ENCODE measurements at places on chromosomes 3 and 15.
A peak's percentile ranks its signal among the peaks of the same experiment; 100 is the strongest.

- no peak for DNase-seq
Measured at GRCh38 chr3:31157047-31157694, 262.7 kb upstream of the GADL1 start.

DNA sequence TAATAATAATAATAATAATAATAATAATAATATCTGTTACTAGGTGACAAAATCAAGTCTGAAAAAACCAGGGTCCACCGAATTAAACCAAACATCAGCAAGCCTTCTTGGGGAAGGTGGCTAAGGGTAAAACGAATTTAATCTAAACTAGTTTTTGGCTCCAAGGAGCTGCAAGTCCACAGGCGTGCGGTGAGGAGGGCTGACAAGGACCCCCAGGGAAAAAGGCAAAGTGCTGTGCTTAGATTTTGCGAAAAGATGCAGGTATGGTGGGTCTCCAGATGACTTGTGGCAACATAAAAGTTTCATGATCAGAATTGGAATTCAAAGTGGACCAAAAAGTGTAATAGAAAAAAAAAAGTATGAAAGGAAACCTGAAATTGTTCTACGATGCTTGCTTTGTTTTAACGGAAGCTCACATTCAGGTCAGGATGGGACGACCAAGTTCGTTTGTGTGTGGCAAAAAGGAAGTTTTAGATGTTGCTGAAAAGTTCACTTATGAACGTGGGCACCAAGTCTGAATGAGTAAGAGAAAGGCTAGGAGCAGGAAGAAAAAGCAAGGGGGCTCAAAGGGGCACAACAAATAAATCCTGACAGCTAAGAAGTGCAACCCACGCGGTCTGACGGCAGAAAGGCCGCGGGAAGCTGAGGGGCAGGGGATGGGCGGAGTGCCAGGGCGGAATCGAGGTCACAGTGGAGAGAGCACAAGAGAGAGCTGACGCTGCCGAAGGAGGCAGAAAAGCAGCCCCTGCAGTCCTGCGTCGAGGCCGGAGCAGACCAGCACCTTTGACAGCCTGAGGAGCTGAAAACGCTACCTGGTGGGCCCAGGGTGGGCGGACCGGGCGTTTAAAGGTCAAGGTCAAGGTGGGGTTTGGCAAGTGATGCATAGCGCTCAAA lies 1.1 kb downstream of the WDR82 start:
- peak; percentile 54 for DNase-seq

DNA sequence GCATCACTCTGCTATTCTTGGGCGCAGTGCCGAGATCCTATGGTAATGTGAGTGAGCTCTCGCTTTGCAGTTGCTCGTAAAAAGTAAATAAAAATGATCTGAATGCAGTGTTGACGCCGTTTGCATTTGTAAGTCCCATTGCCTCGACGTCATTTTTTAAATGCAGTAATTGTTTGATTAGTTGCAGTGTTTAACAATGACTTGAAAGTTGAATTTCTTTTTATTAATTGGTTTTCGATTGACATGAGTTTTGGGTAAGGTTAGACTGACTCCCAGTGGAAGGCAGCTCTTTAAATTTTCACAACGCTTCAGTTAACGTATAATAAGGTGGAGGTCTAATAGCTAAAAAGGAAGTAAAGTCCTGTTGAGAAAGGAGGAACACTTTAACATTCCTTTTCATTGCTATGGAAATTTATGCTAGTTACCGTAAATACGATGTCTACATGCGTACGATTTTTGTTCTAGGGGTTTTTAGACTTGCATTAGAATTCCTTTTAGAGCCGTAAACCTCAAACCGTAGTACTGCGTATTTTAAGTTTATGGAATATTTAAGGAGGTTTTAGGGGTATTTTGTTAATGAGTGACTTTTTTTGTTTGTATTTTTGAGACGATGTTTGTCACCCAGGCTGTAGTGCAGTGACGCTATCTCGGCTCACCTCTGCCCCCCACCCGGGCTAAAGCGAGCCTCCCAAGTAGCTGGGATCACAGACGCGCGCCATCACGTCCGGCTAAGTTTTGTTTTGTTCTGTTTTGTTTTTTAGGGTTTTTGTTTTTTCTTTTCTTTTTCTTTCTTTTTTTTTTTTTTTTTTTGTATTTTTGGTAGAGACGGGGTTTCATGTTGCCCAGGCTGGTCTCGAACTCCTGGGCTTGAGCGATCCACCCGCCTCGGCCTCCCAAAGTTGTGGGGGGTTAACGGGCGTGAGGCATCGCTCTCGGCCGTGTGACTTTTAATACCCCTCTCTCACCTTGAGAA lies 1.4 kb downstream of the MORF4L1 start:
- DNase-seq: no peak

DNA sequence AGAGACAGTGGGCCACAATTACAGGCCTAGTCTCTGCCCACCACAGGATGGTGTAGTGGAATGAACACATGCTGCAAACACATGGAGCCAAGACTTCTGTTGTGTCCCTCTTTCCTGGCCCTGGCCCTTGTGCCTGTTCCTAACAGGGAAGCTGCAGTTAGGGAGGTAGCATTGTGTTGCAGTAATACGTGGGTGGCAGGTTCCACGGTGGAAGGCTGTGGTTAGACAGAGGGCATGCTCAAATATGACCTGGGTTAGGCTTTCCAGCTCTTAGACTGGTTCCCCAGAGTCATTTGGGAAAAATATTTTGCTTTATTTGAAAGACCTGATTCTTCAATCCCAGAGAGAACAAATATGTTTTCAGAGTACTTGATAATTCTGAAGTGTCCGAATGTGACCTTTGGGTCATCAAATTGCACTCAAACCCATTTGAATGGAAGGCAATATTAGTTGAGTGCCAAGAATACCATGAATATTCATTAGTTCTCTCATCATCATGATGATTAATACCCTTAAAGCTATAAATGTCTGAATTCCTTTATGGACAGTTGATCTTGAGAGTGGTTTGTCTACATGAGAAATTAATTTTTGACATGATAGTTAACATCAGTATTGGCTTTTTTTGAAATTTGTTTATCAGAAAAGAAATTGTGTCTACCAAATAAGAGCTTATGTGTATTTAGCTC lies 28.5 kb downstream of the PLAAT1 start:
- DNase-seq: no peak

DNA sequence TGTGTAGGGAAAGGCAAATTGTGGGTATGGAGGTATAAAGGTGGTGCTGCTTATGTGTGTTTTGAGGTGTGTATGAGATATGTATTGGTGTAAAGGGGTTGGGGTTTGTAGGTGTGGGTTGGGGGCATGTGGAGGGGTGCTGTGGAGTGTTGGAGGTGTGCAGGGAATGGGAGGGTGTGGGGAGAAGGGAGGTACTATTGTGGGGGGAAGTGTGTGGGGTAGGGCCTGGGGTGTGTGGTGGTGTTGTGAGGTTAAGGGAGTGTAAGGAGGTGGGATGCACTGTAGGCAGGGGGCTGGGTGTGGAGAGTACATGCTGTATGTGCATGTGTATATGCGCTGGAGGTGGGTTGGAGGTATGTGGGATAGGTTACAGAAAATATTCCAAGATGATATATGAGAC lies 15.7 kb downstream of the CCDC12 start:
- DNase-seq: no peak

- no peak for DNase-seq
Measured at GRCh38 chr3:3753416-3753815, 45.8 kb upstream of the LRRN1 start.

DNA sequence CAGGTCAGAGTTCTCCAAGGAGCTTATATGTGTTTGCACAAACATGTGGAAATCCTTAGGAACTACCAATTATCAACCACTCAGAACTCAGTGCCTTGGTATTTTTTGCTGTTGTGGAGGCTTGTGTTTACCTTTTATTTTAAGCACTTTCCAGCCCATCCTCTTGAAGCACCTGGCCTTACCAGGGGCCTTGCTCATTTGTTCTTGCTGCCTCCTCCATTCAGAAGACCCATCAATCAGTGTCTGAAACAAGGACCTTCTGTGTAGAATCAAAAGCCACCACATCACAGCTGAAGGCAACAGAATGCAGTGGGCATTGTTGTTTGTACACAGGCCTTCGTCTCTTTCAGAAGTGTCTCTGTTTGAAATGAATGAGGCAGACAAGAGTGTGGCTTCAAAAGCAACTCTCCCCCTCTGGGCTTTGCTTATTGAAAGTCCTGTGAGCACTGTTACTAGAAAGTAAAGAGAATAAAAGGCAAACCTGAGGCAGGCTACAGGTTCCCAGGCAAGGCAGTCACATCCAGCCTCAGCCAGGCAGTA lies 24.5 kb upstream of the LIPC start:
- DNase-seq: no peak

Data from stimulated activated CD4-positive, alpha-beta T cell treated with anti-CD3 and anti-CD28 coated beads, TNF-alpha, amount 100 ng/mL, for 48 hours (primary cell).